ENCODE measurements at places on chromosomes 13 and 19.

DNA sequence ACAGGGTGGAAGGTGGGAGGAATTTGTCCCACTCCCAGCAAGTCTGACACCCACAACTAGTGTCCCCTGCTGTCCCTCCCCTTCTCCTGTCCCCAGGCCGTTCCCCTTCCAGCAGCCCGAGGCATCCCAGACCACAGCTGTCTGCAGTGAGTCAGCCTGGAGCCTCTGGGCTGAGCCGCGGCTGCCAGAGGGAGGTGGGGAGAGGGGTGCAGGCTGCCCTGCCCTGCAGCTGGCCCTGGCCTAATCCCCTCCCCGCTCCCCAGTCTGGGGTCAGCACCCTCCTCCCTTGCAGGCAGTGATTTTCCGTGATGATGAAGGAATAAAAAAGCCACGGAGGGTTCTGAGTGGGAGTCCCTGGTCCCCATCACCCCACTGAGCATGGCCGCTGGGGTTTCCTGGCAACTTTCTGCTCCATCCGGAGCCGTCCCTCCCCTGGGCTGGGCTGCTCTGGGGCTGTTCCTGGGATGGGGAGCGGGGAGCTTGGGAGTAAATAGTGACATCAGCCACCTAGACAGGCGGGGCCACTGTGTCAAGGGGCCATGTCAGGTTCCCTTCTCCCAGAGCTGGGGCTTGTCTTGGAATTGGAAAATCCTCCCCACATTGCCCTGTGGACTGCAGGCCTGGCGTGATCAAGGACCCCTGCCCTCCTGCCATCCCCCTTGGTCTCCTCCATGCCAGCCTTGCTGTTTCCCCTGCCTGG lies 16.8 kb downstream of the SPC24 start:
- no peak for DNase-seq

DNA sequence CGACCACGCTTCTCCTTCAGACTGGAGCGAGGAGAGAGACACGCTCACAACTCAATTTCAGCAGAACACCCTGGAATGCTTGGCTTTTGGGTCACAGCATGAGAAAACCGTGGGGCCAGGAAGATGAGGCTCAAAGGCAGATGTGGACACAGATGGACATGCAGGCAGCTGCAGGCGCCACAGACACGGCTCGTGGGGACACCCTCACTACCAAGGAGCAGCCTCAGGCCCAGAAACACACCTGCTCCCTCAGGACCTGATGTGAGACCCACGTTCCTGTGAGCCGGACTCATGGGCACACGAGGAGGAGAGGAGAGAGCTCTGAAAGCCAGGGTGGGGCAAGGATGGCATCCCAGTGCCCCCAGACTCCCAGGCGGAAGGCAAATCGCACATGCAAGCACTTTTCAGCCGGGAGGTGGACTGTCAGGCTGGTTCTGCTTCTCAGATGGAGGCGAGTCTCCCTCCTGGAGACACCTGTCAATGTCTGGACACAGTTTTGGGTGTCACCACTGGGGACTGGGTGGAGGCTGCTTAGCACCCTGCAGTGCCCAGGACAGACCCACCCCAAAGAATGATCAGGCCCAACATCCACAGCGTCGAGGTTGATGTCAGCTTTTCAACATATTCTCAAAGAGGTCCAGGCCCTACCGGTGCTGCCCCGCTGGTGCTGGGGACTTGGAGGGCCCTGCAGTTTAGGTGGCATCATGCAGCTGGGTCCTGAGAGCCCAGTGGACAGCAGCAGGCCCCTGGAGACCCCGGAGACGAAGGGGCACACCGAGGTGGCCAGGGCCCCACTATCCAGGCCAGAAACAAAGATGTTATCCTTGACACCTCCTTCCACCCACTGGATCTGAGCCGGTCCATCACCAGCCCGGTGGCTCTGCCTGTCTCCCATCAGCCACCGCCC lies 2.3 kb downstream of the ABHD17A start:
- no peak for DNase-seq

GRCh38 chr19:55753401-55753800 lies 5.5 kb upstream of the RFPL4A start:
- DNase-seq, result no peak

DNA sequence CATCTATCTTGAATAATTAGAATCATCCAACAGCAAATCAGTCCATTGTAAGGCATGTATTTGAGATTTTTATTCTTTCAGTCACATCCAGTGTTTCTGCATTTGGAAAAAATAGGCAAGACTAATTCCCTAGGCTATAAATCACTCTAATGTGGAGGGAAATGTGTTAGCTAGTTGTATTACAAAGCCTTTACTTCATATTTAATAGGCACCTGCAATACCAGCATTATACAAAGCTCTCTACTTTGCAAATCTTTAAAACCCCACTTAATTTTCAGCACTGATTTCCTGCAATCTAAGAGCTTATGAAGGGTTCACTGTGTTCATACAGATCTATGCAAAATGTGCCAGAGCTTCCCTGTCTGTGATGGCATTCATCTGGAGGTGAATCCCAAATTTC lies 12.3 kb downstream of the PCDH9 start:
- no peak for DNase-seq

- no peak for DNase-seq
Observed at GRCh38 chr19:10565028-10565566, 713 bp downstream of the KRI1 start.

DNA sequence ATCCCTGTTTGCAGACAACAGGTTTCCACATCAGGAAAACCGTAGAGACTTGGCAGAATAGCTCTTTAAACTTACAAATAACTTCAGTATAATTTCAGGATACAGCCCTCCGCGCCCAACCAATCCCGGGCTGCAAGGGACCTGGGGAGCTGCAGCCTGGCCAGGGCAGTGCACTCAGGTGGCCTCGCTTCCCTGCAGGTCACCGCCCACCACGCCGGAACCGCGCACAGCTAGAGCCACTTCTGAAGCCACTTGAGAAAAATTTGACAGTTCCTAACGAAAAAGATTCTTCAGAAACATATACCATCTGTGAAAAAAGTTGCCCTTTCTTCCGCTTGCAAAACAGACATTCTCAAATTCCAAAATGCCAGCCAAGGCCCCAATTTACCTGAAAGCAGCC lies 11.1 kb downstream of the ZNF91 start:
- no peak for DNase-seq

DNA sequence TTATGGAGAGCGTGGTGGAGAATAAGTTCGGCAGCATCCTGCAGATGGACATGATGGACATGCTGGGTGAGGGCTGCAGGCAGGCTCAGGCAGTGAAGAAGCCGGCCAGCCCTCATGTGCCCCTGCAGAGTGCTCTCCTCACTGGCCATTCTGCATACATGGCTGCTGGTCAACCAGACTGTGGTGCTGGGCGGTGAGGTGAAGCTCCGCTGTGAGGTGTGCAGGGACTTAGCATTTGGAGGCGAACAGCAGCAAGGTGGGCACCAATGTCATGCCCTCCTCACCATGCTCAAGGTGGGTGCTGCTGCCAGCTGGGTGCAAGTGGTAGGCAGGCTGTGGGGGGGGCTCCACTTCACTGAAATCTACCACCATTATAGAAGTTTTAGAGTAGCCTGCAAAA lies 5.7 kb upstream of the ZNF492 start:
- DNase-seq, result no peak

Data from stimulated activated CD8-positive, alpha-beta memory T cell treated with anti-CD3 and anti-CD28 coated beads, Interleukin-15, amount 100 ng/mL, for 4 hours (primary cell).